Left kidney (tissue), 8 donors: ENCODE measurements at places on chromosomes 13 and 19. TPM values are rescaled to one million over a fixed set of nuclear protein-coding genes. Genes with fewer than 3 reads are reported as not detected.

The NPAS1 gene
- 1.3 TPM for polyA plus RNA-seq

The TRAPPC5 gene
- 34.1 TPM for polyA plus RNA-seq

The CLC gene
- polyA plus RNA-seq: 3.0 TPM

- no peak for DNase-seq
Measured at GRCh38 chr13:67318860-67319259, 88.7 kb upstream of the PCDH9 start.

- no peak for DNase-seq
Measured at GRCh38 chr13:83048419-83048818, 833.9 kb downstream of the SLITRK1 start.

GRCh38 chr13:75620020-75620419 lies 16.1 kb upstream of the LMO7 start:
- DNase-seq: no peak

GRCh38 chr19:6187374-6187773 lies 51.9 kb downstream of the ACSBG2 start:
- no peak for DNase-seq

- DNase-seq: no peak
Measured at GRCh38 chr13:109123971-109124370, 494.6 kb downstream of the MYO16 start.

GRCh38 chr19:19606021-19606420 lies 12.5 kb downstream of the PBX4 start:
- no peak for DNase-seq

GRCh38 chr19:49421039-49421877 lies 2.0 kb downstream of the PTH2 start:
- DNase-seq: peak; percentile 79

- DNase-seq: no peak
Measured at GRCh38 chr19:19552798-19553197, 14.7 kb downstream of the CILP2 start.

GRCh38 chr13:111165241-111166010 lies 50.3 kb downstream of the ARHGEF7 start:
- DNase-seq: no peak

- no peak for DNase-seq
Measured at GRCh38 chr13:59299584-59299983, 864.1 kb downstream of the DIAPH3 start.
